ENCODE measurements at places on chromosomes 1 and 21.

DNA sequence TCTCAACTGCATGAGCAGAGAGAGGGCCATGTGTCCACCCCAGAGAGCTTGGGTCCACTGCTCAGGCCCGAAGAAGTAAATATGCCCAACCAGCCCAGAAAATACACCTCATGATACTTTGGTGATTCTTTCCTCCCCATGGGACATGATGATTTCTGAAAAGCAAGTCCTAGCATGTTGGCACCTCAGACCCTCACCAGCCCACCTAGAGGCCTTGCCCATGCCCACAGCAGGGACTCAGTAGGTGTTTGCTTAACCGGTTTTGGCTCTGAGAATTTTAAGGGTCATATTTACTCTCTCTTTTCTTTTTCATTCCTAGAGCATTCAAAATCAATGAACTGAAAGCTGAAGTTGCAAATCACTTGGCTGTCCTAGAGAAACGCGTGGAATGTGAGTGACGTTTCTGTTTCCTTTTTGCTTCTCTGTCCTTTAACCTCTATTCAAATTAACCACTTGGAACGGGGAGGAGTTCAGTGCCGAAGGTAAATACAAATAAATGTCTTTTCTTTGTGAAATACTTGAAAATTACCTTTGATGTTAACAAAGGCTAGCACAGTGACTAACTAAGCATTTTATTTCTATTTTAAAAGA is 79.7 kb downstream of the PDE9A start:
- DNase-seq, result no peak

DNA sequence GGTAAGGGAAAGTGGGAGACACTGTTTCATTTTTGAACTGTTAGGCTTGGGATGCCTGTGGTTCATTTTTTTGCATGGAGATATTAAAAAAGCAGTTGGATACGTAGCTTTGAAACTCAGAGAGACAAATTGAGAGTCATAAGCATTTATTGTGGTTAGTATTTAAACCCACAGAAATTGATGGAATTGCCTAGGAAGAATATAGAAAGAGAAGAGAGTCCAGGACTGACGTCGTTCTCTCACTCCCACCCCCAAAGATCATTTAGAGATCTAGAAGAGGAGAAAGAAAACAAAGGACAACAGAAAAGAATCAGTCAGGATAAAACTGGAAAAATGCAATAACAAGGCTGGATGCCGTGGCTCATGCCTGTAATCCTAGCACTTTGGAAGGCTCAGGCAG is 73.2 kb upstream of the BMP8A start:
- no peak for DNase-seq

DNA sequence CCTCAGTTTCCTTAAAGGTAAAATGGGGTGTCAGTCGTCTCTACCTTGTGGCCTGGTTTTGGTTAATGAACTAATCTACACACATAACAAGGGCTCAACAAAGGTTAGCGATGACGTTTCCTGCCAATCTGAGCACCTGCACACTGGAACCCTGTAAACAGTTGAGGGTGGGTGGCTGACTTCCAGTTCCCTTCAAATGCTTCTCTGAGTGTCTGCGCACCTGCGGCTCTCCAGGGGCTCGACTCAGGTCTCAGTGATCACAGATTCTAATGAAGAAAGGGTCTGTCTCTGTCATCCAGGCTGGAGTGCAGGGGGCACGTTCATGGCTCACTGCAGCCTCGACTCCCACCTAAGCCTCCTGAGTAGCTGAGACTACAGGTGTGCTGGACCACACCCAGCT is 3.3 kb upstream of the AGPAT3 start:
- no peak for DNase-seq

- no peak for DNase-seq
Measured at GRCh38 chr1:182035097-182035770, 26.3 kb downstream of the ZNF648 start.

- no peak for DNase-seq
Measured at GRCh38 chr1:9688599-9688998, 37.1 kb downstream of the PIK3CD start.

DNA sequence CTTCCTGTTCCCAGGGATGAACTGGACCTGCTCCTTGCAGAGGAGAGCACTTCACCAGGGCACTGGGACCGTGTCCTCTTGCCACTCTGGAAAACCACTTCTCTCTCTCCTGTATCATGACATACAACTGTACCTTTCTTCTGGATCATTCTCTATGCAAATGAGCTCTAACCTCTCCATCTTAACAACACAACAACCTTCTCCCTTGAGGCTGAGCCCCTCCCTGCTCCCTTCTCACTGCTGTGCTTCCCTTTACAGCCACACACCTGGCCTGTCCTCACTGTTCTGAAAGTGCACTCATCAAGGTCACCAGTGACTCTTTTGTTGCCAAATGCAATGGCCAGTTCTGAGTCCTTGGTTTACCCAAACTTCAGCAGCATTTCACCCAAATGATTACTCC is 54.5 kb upstream of the MRPS6 start:
- DNase-seq, result no peak

DNA sequence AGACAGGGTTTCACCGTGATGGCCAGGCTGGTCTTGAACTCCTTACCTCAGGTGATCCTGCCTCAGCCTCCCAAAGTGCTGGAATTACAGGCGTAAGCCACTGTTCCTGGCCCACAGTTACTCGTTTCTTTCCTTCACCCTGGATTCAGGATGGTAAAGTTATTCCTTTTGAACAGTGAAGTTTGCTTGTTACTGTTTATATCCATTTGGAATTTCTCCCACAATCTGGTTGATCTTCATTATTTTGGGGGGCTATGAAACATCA is 43.0 kb downstream of the WDR4 start:
- DNase-seq, result no peak

DNA sequence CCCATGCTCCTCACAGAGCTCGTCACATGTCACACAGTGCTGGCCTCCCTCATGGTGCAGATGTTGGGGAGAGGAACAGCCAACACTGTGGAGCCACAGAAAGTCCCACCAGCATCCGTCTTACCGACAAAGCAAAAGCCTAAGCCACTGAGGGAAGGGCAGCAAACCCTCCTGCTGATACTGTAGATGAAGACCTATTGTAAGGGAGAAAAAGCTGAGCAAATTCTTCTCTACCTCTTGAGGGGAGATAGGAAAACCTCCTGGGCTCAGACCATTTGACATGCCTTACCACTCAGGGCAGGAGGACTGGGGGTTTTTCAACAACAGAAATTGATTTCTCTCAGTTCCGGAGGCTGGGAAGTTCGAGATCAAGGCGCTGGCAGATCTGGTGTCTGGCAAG is 95.9 kb downstream of the WDR64 start:
- DNase-seq, result no peak

DNA sequence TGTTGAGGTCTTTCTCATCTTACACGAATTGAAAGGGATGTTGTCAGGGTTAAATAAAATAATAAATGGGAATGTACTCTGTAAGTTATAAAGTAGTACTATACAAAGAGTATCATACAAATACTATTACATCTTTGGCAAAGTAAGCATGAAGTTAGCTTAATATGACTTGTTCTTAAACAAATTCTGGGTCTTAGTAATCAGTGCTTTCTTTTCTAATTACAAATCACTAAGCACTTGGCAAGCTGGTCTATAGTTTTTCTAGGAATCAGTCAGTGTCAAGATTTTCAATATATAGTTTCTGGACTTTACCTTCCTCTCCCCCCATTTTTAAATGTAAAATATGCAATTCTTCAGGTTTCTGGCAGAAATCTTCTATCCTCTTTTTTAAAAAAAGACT is 6.9 kb downstream of the LYST start:
- DNase-seq, result no peak
